ENCODE measurements at places on chromosomes 13 and 19.

GRCh38 chr19:50741179-50741933 is 18.2 kb downstream of the CLEC11A start:
- no peak for DNase-seq

DNA sequence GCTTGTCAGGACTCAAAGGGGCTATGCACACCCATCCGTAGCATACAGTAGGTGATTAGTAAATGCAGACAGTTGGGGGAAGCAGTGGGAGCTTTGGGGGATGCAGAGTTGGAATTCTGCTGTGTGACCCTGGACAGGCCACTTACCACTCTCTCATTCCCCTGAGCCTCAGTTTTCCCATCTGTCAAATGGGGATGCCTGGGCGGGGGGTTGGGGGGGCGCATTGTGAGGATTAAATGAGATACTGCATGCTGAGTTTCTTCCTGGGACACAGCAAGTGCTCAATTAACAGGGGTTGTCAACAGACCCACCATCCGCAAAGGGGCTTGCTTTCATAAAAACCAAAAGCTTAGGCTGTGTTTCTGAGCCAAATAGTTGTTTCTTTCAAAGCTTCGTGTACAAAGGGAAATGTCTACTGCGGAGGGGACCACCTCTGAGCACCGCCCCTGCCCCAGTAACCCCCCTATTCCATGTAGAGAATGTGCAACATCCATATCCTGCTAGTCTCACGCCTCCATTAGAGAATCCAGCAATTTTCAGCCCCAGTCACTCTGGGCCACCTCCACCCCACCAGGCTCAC is 132.4 kb downstream of the IER2 start:
- DNase-seq = no peak

DNA sequence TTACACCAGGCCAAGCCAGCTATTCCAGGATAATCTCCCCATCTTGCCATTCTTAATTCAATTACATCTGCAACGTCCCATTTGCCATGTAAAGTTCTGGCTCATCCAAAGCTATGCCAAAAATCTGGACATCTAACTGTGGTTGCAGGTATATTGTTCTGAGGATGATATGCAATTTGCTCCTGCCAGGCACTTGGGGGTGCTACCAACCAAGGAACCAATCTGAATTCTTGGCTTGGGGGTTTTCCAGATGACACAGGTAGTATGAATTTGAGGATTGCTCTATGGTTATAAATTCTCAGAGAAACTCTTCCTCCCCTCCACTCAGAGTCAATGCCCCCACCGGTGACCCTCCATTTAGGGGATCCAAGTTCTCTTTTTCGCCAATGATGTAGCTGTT is 33.0 kb downstream of the CRYL1 start:
- peak; percentile 40 for DNase-seq

- no peak for DNase-seq
Measured at GRCh38 chr19:33737681-33738371, 58.8 kb upstream of the KCTD15 start.

DNA sequence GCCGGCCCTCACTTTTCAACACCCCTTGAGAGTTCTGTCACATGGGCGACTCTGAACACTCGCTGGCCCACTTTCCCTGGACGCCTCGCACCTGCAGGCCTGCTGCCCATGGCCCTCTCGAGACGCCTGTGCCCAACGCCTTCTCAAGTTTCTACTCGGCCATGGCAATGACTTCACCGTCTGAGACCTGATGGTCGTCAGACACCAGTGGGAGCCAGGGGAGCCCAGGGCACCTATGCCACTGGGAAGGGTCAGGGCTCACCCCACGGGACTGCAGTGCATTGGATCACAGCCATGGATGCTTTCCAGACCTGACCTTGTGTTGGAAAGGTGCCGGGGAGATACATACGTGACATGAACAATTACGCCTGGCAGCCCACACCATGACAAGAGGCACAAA is 60.1 kb downstream of the KLF2 start:
- DNase-seq = no peak

Measured in RKO (cell line).